Stimulated activated CD4-positive, alpha-beta T cell treated with anti-CD3 and anti-CD28 coated beads, Interleukin-4, amount 100 ng/mL, for 4 hours (primary cell): ENCODE measurements at places on chromosomes 2 and 18.

GRCh38 chr2:118986738-118987137, 44.7 kb downstream of the MARCO start:
- no peak for DNase-seq

- no peak for DNase-seq
These were observed 28.0 kb upstream of the SLC35F6 start for GRCh38 chr2:26735883-26736588.

- DNase-seq, result no peak
These were observed 70.3 kb downstream of the ARL4C start for GRCh38 chr2:234426616-234427015.

DNA sequence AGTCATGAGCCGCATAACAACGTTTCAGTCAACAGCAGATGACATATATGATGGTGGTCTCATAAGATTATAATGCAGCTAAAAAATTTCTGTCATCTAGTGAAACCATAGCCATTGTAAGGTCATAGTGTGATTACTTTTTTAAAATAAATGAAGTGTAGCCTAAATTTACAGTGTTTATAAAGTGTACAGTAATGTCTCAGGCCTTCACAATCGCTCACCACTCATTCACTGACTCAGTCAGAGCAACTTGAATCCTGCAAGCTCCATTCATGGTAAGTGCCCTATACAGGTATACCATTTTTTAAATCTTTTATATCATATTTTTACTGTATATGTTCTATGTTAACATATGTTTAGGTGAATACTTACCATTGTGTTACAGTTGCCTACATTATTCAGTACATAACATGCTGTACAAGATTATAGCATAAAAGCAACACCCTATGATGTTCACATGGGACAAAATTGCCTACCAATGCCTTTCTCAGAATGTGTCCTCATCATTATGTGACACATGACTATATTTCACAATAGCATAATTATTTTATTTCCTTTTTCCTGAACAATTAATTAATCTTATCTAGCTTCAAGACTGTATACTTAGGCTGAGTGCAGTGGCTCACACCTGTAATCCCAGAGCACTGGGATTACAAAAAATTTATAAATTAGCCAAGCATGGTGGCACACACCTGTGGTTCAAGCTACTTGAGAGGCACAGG, 1115.9 kb upstream of the ZEB2 start:
- no peak for DNase-seq

GRCh38 chr18:44945888-44946401, 265.3 kb downstream of the SETBP1 start:
- no peak for DNase-seq

DNA sequence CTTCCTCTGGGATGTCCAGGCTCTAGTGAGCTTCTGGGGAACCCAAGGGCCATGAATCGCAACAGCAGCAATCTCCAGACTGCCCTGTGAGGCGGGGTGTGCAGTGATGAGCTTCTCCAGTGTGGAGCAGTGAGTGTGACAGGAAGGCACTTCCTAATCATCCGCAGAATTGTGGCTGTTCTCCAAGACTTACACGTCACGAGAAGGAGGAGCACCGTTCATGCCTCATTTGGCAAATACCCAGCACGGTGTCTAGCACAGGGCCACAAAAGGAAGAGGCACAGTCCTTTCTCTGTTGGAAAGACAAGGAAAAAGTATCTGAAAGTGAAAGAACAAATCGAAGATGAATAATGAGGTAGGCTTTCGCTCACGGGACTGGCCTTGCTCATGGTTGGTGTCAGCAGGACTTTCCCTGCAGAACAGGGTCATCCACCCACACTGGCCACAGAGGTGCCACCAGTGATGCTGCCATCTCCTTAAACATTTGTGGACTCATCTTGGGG, 125.1 kb upstream of the HAAO start:
- no peak for DNase-seq

DNA sequence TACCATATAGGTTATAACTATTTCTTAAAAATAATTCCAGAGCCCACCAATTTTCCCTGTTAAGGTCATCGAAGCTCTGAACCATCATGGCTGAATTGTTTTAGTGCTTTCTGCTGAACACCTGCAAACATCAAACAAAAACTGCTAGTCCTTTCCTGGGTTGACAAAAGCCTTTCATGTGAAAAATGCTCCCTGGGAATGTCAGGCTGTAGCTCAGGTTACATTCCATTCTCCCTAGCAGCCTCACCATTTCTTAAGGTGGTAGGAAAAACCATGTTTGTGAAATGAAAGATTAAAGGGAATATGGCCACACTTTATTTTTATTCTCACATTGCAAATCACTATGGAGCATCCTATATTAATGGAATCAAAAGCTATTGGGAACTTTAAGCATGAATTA, 5.7 kb downstream of the TCF4 start:
- no peak for DNase-seq

DNA sequence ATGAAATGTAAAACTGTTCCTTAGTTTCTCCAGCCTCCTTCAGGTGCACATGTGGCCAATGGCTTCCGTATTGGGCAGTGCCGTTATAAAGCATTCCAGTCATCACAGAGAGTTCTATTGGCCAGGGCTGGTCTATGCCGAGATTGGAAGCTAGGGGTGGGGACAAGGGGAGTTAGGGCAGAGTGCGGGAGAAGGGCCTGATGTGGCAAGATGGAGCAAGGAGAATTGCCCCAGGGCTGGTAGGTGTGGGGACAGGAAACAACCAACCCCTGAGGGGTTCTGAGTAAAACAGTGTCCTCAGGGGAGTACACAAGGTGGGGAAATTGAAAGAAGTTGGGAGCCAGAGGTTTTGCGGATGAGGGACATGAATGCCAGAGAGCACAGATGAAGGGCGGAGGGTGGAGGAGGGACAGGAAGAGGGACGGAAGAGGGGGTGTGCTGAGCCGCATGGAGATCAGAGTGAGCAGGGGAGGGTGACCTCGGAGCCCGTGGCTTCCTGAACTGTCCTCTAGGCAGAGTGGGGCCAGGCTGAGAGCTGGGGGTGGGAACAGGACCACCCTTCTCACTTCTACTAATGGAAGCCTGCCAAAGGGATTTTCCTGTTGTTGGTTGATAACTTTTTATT, 9.1 kb upstream of the ATP6V1C2 start:
- no peak for DNase-seq

- DNase-seq, result no peak
These were observed 1076.7 kb upstream of the PIK3C3 start for GRCh38 chr18:40878371-40878770.

DNA sequence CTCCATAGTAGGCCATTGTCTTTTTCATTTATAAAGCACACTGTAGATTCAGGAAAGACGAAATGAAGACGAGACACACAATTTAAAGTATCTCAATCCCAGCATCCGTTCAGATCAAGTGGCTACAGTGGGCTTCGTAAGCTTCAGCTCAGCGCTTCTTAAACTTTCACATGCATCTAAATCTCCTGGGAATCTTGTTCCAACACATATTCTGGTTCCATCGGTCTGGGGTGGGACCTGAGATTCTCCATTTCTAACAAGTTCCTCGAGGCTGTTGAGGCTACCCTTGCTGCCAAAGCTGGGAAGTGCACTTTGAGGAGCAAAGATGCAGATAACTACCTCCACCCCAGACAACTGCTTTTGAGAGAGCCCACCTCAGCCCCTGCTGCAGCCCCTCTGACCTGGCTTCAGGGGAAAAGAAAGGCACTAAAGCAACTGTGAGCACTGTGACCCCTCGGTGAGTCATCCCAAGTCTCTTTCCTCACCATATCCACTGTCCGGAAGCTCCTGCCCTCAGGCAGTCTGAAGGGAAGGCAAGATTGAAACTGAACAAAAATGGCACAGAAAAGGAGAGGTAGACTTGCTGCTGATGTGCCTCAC, 201.1 kb upstream of the FBXO11 start:
- no peak for DNase-seq

DNA sequence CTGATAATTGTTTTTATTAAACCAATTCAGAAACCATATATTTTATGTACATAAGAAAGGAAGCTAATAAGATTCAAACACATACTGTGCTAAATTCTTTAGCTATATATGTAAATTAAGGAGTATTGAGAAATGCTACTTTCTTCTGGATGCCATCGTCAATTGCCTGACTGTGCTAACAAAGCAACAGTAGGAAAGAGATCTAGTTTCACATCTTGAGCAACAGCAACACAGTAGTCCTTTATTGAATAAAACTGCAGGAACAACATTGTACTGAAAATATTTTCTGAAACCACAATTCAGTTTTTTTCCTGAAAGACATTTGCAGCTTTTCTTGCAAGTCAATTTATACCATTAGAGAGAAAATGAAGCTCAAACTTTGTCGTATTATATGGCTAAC, 1404.9 kb upstream of the SLC39A10 start:
- DNase-seq, result no peak

DNA sequence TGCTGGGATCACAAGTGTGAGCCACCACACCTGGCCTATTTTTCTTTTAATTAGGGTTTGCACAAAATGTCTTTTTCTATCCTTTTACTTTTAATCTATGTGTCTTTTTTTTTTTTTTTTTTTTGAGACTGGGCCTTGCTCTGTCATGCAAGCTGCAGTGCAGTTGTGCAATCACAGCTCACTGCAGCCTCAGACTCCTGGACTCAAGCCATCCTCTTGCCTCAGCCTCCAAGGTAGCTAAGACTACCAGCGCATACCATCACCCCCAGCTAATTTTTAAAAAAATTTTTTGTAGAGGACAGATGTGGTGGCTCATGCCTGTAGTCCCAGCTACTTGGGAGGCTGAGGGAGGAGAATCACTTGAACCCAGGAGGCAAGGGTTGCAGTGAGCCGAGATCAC, 27.1 kb downstream of the ADCY3 start:
- DNase-seq, result no peak

DNA sequence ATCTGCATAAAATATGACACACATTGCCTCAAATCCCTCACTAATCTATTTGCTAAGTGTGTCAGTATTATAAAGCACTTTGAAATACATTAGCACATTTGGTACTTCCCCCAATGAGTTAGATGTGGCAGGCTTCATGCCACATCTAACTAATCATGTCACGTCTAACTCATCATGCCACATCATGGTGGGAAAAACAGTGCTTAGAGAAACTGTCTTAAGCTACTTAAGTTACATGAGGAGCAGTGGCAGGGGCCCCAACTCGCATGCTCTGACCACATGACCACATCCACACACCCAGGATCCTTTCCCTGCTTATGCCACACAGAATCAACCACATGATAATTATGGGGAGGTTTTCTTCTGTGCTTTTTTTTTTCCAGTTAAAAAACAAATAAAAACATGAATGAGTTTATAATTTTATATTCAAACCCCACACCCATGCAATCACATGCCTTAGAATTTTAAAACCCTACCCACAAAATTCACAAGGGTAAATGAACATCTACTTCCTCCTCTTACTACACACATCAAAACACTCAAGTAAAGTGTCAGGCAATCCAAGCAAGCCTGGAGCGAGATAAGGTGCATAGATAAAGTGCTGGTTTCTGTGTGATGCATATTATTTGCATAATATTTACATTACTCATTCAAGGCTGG, 1.6 kb downstream of the ABCA12 start:
- DNase-seq, result no peak

DNA sequence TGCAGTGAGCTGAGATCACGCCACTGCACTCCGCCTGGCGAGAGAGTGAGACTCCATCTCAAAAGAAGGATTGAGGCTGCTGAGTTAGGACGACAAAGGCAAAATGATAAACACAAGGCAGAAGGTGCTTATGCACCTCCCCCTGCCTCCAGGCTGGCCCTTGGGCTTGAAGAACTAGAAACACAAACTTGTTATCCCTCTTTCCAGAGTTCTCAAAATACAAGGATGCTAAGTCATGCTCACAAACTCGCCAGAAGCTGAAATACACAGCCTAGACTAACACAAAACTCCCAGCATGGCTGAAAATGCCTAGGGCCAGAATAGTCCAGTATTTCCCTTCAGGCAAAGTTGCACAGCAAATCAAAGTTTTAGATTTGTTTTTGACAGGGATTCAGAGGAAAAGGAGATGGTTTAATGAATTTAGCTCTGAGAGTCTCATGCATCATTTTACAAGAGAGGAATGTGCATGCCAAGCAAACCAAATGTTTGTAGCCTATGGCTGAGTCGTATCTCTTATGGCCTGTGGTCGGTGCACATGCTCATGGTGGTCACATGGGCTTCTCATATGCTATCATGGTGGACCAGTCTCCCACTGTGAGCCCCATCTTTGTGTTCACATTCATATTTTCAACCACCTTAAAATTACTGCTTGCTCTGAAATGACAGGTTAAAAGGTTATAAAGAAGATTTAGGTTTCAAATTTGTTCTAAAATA, 16.2 kb upstream of the MREG start:
- no peak for DNase-seq

GRCh38 chr2:40282428-40282827, 169.5 kb downstream of the SLC8A1 start:
- DNase-seq, result no peak

- no peak for DNase-seq
These were observed 38.5 kb upstream of the ATG16L1 start for GRCh38 chr2:233213011-233213410.

- DNase-seq, result no peak
These were observed 208.1 kb downstream of the VAPA start for GRCh38 chr18:10121786-10122515.

DNA sequence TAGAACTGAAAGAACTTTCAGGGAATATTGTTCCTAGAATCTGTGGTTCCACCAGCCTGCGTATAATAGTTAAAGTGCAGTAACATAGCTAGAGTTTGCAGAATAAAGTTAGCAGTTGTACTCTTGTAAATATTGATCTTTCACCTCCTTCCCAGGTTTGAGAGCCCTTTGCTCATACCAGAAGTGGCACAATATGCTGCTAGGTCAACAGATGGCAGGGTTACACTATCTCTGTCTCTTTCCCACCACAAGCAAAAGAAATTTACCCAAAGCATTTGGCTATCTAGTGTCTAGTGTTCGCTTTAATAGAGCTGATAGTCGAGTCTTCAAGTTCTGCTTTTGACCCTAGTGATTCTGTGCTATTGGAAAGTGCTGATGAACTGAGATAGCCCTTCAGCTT, 119.0 kb upstream of the KLHL14 start:
- DNase-seq, result no peak

GRCh38 chr2:222862106-222862908, 1.5 kb downstream of the ACSL3 start:
- no peak for DNase-seq

DNA sequence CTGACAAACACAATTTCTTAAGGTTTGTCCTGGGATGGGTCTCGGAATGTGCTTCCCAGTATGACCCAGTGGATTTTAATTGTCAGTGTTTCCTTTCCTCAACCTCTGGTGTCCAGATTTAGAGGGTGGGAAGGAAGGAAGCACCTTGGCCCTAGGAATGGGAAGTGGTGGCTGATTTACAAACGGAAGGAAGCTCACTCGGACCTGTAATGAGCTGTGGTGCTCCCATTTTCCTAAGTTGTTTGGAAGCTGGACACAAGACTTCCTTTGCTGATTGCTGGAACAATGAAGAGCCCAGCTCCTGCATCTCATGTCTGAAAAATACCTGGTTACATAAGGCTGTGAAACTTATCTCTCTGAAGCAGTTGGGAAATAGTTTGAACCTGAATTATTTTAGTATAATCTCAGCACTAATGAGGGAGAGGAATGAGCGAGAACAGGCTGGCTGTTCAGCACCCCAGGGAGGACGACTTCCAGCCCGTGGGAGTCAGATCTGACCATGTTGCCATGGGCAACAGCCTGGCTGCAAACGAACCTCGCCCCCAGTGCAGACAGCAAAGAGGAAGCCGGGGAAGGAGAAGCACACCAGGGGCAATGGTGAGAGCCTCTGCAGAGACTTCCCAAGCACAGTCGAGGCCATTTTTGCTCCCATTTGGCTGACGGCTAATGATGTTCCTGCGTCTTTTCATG, 74.4 kb upstream of the ASB18 start:
- no peak for DNase-seq

GRCh38 chr2:38387887-38388286, 10.8 kb upstream of the ATL2 start:
- no peak for DNase-seq
